ENCODE measurements at places on chromosomes 4 and X.

GRCh38 chr4:141636771-141637460 lies 533 bp downstream of the IL15 start:
- peak; percentile 12 for DNase-seq

DNA sequence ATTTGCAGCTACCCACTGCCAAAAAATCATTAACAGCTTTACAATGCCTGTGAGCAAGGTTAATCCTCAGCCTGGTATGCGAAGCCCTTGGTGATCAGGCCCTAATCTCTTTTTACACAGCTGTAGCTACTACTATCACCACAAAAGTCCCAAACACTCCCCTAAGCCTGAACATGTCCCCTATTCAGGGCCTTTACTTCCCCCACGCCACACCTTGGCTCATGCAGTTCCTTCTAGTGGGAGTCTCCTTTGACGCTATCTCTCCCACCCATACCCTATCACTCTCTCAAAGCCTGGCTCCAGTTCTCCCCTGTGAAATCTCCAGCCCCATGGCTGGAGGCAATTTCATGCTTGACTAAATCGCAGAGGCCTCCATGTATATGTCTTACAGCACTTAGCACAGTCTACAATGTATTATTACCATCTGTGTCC lies 90.6 kb upstream of the CBR4 start:
- DNase-seq: no peak

DNA sequence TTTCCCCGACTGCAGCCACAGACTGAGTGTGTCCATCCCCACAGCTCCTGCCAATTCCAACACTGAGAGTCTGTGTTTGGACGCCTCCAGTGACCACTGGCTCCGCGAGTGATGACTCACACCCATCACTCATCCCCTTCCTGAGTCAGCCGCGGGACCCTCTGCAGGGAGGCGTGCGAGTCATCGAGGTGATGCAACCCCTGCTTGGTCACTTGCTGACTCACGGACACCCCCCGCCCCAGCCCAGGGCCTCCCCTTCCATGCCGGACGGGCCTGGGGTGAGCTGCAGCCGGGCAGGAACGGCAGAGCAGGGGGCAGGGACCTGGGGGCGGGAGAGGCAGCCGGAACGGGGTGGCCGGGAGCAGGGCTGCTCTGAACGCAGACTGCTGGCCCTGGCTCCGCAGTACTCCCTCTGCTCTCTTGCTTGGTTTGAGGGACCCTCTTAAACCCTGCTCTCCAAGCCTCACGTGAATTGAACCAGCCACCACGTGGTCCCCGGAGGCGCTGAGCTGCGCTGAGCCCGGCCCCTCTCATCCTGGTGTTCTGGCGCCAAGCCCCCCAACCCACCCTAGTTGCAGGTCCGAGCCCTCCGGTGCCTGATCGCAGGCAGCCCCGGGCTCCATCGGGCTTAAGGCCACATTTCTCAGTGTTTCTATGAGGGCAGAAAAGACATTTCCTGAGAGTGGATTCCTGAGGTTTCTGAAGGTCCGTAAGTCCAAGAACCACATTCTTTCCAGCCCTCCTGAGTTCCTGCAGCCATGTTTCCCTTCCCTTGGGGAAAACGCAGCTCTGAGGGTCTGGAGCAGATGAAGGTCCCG lies 32.4 kb downstream of the FGFRL1 start:
- DNase-seq: no peak

GRCh38 chr4:78152795-78153194 lies 95.7 kb downstream of the FRAS1 start:
- DNase-seq: no peak

DNA sequence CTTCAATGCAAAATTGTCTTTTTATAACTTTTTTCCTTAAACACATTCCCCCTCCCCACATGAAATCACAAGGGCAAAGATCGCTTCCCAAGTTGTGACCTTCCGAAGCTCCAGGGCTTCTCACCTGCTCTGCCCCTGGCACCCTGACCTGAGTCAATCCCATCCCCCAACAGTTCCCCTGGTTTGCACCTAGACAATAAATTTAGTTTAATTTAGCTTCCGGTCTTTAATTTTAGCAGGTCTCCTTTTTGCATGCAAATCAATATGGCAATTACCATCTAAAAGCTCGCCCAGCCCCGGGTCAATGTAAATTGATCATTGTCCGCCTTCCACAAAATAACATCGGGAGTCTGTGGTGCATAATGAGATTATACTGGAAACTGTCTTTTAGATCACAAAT lies 6.8 kb downstream of the BCOR start:
- DNase-seq: no peak

DNA sequence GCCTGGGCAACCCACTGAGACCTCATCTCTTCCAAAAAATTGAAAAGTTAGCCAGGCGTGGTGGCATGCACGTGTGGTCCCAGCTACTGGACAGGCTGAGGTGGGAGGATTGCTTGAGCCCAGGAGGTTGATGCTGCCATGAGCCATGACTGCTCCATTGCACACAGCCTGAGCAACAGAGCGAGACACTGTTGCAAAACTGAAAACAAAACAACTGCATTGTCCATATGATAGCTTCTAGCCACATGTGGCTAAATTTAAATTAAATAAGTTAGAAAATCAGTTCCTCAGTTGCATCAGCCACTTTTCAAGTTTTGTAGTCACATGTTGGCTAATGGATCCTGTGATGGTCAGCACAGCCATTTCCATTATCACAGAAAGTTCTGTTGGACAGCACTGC lies 67.9 kb downstream of the GAB1 start:
- no peak for DNase-seq

DNA sequence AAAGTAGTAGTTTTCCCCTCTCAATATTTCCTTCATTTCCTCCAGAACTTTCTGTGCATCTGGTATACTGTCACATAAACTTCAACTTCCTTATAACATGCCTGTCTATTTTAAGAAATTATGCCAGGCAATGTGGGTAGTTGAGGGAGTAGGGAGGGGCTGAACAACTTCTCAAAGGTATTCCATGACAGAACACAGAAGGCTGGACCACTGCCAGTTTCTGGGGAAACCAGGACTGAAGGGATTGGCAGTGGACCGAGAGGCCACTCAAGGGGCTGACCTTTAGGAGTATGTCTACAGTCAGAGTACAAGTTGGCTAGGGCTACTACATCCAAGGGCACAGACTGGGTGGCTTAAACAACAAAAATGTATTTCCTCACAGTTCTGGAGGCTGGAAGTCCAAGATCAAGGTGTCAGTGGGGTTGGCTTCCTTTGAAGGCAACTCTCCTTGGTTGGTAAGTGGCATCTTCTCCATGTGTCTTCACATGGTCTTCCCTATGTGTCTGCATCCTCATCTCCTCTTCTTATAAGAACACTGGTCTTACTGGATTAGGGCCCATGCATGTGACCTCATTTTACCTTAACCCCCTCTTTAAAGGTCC lies 6.9 kb downstream of the SH3RF1 start:
- no peak for DNase-seq

DNA sequence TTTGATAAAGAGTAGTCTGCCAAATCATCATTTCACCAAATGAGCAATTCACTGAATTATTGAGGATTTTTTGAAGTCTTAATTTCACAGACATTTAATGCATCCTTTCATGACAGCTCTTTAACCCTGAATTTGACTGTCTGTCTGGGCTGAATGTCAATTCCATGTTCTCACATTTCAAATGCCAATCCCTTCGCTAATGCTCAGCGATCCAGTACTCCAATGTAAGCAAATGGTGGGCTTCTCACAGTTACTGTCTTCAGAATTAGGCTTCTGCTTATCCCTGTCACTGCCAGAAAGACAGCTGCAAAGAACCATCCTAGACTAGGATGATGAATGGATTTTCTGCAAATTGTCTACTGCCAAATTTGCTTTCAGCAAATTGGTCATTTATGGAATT lies 36.2 kb upstream of the USP38 start:
- no peak for DNase-seq

- no peak for DNase-seq
These were observed 418.2 kb downstream of the STIM2 start for GRCh38 chr4:27278615-27279375.

GRCh38 chrX:40003071-40003427 lies 94.7 kb downstream of the BCOR start:
- no peak for DNase-seq

GRCh38 chr4:94744850-94745249 lies 12.9 kb upstream of the BMPR1B start:
- no peak for DNase-seq

- no peak for DNase-seq
These were observed 100.2 kb downstream of the WDFY3 start for GRCh38 chr4:84866295-84866694.

DNA sequence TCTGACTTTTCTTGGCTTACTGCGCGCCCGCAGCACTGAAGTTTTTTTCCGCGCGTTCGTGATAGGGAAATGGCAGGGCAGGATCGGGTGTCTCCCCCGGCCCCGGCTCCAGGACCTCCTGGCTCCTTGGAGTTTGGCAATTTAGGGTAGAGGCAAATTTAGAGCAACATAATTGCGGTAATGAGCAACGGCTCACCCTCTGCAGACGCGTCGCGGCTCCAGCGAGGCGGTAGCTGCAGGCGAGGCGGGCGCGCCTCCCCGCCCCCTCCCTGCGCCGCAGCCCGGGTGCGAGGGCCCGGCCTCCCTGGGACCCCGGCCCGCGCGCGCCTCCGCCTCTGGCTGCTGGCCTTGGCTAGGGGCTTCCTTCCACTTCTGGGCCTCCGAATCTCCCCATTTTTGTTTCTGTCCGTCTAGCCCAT lies 6.2 kb downstream of the MSX1 start:
- DNase-seq: no peak

- DNase-seq: no peak
These were observed 729 bp downstream of the GSX2 start for GRCh38 chr4:54100595-54101189.
